Uterus (tissue), 4 donors: ENCODE measurements at places on chromosomes 1 and 21.

GRCh38 chr1:96992871-96993270 lies 271.3 kb downstream of the PTBP2 start:
- no peak for DNase-seq

GRCh38 chr1:37020653-37021277 lies 13.6 kb downstream of the GRIK3 start:
- DNase-seq, result no peak

DNA sequence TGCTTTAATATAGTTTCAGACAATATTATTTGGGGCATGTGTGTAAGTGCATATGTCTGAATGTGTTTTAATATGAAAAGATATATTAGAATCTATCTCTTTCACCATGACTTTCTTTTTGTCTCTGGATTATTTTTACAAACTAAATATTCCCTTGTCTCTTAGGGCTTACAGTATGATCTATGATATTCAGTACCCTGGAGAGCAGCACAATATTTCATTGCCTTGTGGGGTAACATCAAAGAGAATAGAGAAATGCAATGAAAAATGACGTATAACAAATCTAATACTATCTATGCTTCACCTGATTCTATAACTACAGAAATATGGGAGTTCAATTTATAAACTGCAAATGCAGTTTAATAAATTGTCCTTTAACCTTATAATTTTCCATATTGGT lies 2084.5 kb downstream of the MRPL39 start:
- no peak for DNase-seq

GRCh38 chr1:85146972-85147359 lies 53.9 kb downstream of the SYDE2 start:
- no peak for DNase-seq

DNA sequence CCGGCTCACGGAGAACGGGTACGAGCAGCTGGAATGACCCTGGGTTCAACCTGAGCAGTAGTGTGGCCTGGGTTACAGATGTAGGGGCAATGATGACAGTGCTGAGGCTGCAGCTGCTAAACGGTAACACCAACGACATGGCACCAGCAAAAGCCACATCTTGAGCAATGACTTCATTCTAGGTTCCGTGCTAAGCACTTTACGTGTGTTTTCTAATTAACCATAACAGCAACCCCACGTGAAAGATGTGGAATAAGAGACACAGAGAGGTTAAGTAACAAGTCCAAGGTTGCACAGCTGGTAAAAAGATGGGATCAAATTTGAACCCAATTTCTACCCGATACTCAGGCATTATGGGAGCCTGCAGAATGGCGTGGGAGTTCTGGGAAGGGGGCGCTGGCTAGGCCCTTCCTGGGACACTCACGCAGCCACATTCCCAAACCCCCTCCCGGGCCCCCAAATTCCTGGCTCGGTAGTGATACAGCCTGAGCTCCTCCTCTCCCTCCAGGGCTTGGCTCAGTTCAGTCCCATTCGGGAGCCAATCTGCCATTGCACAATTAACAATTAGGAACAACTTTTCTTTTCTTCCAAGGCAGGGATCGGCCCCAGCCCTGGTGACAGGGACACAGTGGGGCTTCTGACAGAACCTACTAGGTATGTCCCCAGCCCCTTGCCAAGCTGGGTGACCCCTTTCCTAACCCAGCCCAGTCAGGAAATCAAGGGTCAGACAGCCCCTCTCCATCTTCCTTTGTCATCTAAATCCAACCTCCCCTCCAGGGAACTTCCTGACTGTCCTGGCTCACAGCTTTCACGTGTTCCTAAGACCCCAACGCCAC lies 23.8 kb upstream of the ECE1 start:
- peak; percentile 81 for DNase-seq

- no peak for DNase-seq
Observed at GRCh38 chr1:99347041-99347684, 82.9 kb downstream of the PLPPR4 start.

- no peak for DNase-seq
Observed at GRCh38 chr1:100320311-100321099, 31.8 kb upstream of the CDC14A start.

DNA sequence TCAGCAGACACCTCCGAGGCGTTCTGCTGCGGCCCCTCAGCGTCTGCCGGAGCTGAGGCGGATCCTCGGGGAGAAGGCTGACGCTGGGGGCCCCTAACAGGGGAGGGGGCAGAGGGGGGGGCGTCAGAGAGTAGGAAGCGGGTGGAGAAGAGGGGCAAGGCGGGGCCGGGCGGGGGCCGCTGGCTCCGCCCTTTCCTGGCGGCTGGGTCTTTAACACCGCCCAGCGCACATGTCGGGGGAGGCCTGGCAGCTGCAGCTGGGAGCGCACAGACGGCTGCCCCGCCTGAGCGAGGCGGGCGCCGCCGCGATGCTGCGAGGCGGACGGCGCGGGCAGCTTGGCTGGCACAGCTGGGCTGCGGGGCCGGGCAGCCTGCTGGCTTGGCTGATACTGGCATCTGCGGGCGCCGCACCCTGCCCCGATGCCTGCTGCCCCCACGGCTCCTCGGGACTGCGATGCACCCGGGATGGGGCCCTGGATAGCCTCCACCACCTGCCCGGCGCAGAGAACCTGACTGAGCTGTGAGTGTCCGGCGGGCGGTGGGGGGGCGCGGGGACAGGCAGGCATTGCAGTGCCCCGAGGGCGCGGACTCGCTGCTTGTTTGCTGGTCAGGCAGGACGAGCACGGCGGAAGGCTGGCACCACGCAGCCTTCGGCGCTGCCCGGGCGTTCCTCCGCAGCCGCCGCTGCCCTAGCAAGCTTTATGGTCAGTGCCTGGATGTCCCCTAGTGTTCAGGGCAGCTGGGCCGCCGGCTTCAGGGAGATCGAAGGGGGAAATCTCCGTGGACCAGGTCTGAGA lies at the start of gene NTRK1:
Gene NTRK1 (plus strand): TSS at position 238 of the 796 bp plus-strand sequence. CDS start 70 bp downstream, at position 308.
- DNase-seq, result peak; percentile 71

DNA sequence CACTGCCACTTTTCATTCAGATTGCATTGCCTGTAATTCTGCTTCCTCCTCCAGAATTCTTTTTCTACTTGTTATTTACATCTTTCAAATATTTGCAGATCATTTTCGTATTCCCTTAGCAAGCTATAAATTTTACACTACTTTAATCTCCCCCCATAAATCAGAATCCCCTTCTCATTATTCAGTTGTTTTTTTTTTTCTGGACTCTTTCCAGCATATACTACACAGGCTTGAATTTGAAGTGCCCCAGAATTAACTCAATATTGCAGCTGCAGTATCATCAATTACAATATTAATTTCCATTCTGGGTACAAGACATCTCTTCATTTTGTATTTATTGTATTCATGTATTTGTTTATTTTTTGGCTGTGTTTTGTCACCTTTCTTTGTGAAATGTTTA lies 1494.3 kb downstream of the AMY1C start:
- no peak for DNase-seq

DNA sequence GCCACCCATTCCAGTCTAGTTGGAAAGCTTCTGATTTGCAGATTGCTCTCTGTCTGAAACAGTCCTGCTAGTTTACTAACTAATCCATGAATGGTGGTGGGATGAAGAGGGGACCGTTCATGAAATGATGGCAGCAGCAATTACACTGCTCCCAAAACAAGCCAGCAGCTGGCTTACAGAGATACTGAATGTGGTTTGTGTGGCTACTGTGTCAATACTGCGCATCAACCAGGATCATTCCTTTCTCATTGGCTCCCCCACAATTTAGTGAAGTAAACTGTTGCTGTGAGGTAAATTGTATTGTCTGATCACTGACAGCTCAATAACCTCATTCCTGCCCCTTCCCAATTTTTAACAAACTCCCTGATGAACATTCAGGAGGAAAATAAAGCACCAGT lies 191.3 kb upstream of the LMO4 start:
- no peak for DNase-seq

GRCh38 chr1:150906329-150906728 lies 19.4 kb downstream of the CTXND2 start:
- DNase-seq, result no peak

DNA sequence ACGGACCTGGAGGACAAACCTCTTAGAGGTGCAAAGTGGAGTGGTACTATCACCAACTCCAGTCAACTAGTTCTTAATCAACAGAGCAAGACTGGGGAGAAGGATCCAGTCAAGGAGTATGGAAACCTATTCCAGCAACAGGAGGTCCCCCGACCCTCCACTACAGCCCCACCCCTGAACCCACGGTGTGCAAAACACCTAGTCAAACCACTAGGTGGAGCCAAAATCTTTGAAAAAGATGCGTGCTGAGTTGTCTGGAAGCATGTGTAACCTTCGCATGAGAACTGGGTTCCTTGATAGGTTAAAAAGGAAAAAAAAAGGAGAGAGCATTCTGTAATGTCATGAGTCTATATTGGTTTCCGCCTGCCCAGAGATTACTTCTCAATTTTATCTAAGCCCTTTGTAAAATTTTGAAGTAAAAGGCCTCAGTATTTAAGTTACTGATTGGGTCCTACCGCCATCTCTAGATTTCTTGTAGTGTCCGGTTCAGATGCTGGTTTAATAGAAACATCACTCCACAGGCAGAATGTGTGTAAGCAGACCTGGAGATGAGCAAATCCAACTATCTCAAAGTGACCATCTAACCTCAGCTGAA lies 81.9 kb upstream of the HAO2 start:
- DNase-seq, result no peak

- no peak for DNase-seq
Observed at GRCh38 chr1:67019121-67019520, 34.8 kb downstream of the SLC35D1 start.

DNA sequence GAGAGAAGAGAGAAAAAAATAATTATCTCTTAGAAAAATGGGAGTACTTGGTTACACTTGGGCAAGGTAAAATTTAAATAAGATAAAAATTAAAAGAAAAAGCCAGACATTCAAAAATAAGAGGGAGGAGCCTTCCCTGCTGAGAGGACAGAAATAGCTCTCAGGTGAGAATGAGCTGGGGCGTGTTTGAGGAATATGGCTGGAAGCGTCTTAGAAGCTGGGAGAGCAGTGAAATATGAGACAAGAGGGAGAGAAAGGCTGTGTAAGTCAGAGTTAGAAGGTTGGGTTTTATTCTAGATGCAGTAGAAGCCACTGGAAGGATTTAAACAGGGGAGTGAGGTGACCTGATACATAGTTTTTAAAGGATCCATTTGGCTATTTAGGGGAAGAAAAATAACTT lies 154.2 kb upstream of the L1TD1 start:
- no peak for DNase-seq

DNA sequence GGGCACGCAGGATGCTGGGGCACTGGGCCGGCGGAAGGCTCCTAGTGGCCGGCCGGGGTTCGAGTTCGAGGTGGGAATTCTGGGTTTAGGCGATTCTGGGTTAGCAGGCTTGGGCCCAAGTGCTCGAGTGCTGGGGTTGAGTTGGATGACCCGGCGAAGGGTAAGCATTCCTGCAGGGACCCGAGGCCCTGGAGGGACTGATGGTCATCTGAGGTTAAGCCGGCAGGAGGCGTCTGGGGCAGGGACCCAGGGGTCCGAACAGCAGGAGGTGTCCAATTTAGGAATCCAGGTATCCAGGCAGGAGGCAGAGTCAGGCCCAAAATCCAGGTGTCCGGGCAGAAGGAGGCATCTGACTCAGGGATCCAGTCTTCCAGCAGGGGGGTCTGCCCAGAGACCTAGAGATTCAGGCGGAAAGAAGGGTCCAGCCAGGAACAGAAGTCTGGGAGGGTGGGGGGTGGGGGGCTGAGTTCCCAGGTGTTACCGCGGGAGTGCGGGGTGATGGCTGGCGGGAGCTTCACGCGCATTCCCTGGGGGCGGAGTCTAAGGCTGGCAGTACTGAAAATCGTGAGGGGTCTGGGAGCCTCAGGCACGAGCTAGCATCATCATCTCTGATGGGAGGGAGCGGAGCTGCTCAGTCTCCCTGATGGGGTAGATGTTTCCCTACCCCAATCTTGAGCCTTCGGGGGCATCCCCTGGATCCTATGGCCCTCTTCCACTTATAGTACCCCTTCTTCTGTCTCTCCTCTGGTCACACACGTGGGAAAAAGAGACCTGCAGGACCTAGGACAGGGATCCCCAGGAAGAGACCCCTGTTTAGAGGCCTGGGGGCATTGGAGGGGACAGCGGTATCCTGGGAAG lies 585 bp downstream of the GPR3 start:
- no peak for DNase-seq

GRCh38 chr1:67627906-67628305 lies 57.1 kb upstream of the GADD45A start:
- DNase-seq, result no peak

DNA sequence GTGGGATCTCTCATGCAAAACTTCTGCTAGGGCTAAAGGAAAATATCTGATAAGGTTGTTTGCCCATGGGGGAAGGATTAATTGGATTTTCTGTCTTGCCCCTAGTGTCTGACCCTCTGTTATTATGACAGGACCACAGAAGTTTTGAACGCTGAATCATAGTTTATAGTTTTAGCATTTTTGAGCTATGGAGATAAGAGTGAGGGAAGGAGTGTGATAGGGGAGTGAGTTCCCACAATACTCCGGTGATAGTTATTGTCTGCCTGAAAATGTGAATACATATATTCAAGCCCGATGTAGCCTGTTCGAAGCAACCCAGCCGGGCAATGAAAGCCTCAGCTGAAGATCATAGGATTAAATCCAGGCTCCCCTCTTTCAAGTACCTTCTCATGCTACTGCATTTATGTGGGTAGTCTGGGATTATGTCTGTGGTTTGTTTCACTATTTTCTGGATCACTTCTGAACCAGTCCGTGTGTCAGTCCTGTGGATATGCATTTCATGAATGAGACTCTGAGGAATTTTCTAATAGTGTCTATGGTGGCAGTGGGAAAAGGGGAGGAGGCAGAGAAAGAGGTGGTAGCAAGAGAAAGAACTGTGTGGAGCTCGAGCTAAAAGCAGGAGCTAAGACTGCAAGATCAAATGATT lies 258.7 kb downstream of the DISC1 start:
- DNase-seq, result no peak

DNA sequence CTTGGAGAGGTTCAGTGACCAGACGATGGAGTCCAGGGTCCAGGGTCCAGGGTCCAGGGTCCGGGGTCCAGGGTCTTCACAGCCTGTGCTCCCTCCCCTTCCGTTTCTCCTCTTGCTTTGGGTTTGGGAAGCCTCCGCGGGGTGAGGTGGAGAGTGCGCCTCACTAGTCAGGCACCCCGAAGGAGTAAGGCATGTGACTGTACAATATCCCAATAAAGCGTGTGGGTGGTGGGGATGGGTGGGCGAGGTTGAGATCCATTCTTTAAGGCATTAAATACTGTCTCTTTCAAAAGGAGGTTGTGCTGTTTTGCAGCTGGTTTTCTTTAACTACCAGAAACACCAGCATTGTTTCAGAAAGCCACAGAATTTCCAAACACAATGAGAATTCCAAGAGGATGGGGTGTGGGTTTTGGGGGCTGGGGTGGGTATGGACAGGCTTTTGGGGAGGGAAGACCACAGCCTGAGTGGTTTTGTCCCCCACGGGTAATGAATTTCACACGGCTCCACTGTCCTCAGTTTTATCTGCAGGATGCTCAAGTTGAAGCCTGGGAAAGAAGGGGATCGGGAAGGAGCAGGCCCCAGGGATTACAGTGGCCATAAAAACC lies 65.7 kb downstream of the KIF26B start:
- no peak for DNase-seq

- no peak for DNase-seq
Observed at GRCh38 chr1:63798284-63798683, 24.5 kb downstream of the ROR1 start.

DNA sequence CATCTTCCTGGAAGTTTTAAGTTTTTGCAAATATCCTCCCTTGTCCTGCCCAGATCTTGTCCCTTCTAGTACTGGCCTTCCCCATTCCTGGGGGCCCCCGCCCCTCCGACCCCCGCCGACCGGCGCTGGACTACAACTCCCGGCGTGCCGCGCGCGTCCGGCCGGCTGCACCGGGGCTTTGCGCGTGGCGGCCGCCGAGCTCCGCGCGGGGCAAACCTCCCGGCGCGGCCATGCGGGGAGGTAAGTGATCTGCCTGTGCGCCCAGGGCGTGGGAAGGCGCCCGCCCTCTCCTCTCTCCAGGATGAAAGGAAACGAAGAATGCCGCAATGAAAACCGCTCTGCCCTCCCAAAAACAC lies 3.2 kb upstream of the SAMD13 start:
- peak; percentile 48 for DNase-seq

- DNase-seq, result no peak
Observed at GRCh38 chr1:154012129-154012528, 21.6 kb downstream of the RPS27 start.
